RWPE2 (cell line): ENCODE measurements at places on chromosomes 11 and 22.

GRCh38 chr22:37792494-37792893 is 15.2 kb upstream of the GCAT start:
- no peak for DNase-seq

GRCh38 chr22:44363013-44363979 is 50.5 kb upstream of the SHISAL1 start:
- DNase-seq, result peak; percentile 93

- no peak for DNase-seq
These were observed 887.9 kb upstream of the TENM4 start for GRCh38 chr11:80328774-80329173.

DNA sequence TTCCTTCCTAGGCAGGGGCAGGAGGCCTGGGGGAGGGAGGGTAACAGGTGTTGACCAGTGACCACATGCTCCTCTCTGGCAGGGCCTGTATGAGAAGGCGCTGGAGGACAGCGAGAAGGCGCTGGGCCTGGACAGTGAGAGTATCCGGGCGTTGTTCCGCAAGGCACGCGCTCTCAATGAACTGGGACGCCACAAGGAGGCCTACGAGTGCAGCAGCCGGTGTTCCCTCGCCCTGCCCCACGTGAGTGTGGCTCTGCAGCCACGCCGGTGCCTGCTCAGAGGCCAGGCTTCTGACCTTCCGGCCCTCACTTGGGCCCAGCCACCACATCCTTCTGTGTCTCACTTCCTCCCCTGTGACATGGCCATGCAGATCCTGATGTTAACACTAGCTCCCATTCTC is 25.8 kb downstream of the ZC3H7B start:
- no peak for DNase-seq

- no peak for DNase-seq
These were observed 691.4 kb downstream of the BRD1 start for GRCh38 chr22:49136041-49136815.

DNA sequence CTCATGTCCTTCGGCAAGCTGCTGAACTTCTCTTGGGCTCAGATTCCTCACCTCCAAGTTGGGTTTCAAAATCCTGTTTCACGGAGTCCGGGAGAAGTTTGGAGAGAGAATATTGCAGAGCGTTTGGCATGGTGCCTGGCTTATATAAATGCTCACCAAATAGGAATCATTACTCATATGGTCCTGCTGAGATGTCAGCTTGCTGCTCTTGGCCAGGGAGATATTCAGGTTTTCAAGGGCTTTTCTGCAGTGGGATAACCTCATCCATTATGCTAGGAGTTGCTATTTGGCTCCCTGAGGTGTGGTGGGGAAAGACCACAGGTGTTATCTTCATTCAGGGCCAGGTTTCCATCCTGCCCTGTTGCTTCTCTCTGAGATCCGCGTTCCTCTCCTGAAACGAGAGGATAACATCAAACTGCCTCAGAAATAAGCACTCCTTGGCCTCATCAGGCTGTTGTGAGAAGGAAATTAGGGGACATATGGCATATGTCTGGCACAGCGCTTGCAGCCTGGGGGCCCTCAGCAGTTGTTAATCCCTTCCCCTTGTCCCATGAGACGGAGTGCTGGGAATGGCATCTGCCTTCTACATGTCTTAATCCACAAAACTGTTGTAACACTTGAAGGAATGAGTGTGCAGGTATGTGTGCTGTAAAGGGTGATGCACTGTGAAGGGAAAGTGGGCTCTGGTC is 29.9 kb upstream of the ACER3 start:
- no peak for DNase-seq

GRCh38 chr11:122593473-122594420 is 61.8 kb upstream of the UBASH3B start:
- DNase-seq, result no peak

- DNase-seq, result no peak
These were observed 114.6 kb upstream of the SESN3 start for GRCh38 chr11:95345651-95346050.

DNA sequence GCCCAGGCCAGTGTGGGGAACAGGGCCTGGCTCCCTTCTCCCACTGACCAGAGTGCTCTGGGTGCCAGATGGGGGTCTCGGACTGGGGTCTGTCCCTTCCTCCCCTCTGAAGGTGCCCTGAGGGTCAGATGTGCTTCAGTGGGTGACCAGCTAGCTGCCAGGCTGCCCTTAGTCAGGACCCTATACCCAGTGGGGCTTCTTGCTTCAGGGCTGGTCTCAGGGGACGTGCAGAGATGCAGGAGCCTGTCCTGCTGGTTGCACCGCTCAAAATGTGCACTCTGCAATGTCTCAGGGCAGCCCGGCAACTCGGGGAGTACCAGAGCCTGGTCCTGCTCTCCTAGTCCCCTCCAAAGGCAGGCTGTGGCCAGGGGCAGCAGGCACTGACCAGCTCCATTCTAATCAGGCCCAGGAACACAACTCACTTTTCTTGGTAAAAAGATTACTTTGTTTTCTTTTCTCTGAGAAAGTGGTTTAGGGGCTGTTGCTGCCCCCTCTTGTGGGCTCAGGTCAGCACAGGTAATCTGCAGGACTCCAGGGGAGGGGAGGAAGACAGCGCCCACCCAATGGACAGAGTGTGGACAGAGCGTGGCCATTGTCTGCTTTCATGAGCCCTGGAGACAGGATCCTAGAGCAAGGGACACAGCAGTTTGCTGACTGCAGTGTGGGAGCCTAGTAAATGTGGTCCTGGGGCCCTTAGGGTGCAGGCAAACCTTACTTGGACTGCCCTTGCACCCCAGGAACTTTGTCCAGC is 80.9 kb downstream of the MED15 start:
- DNase-seq, result peak; percentile 27

DNA sequence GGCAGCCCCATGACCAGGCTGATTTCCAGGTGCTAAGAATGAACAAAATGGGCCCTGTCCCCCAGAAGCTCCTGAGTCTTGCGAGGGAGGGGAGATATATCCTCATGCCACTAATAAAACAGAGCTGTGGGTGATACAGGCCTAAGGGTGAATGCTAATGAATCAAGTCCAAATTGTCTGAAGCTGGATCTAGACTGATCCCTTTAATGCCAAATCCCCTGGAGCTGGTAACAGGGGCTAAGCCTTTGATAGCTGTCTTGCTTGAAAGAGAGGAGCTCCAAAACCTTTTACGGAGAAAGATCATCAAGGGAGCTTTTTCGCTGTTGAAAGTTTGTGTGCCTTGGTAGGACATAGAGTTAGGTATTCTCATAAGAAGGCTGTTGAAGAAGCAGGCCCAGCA is 79.7 kb downstream of the PPFIBP2 start:
- no peak for DNase-seq

DNA sequence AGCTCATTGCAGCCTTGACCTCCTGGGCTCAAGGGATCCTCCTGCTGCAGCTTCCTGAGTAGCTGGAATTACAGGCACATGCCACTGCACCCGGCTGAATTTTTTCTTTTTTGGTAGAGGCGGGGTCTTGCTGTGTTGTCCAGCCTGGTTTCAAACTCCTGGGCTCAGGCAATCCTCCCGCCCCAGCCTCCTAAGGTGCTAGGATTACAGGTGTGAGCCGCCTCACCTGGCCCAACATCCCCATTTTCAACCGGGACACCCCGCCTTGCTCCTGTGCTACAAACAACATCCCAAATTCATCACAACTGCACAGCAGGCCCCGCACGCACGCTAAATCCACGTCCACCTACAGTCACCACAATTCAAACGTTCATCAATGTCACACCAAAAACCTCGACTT is 61.0 kb downstream of the ARFGAP3 start:
- DNase-seq, result no peak

- DNase-seq, result no peak
These were observed 75.9 kb downstream of the MN1 start for GRCh38 chr22:27725661-27726060.

DNA sequence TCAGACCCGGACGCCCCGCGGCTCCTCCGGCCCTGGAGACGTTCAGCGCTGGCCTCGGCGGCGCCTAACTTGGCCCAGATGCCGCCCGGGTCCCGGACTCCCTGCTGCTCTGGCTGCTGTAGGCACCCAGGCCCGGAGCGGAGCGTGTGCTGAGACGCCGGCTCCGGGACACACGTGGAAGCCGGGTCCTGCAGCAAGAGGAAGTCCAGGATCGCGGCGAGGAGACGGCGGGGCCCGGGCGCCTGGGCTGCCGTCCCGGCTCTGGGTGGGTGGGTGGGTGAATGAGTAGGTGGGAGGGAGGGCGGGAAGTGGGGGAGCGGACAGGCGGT is 223 bp downstream of the WT1 start:
- no peak for DNase-seq

DNA sequence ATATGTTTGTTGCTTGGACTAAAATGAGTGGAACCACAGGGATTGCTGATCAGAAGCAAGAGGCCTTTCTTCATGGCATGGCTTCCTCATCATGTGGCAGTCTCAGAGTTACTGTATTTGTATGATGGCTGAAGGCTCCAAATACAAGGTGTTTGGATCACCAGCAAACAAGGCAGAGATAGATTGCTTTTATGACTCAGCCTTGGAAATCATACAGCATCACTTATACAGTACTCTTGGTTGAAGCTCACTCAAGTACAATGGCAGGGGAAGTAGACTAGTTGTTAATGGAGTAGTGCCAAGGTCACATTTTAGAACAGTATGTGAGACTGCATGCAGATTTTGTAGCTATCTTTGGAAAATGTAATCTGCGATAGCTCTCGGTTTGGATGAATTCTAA is 16.6 kb downstream of the CAPRIN1 start:
- DNase-seq, result no peak

DNA sequence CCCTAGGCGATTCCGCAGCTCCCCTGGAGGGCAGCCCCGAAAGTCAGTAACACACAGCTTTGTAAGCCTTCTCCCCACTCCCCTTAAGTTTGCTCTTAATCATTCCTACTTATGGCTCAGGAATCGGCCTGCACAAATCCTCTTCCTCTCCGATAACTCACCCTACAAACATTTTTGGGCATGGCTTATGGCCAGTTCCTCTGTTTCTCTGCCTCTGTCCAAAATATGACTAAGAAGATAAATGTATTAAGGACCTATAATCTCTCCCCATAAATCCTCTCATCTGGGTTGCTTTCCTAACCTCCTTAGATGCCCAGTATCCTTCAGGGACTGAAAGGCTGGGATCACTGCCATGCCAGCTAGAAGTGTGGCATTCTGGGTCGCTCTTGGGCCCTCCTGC is 41.0 kb downstream of the PAMR1 start:
- DNase-seq, result no peak

DNA sequence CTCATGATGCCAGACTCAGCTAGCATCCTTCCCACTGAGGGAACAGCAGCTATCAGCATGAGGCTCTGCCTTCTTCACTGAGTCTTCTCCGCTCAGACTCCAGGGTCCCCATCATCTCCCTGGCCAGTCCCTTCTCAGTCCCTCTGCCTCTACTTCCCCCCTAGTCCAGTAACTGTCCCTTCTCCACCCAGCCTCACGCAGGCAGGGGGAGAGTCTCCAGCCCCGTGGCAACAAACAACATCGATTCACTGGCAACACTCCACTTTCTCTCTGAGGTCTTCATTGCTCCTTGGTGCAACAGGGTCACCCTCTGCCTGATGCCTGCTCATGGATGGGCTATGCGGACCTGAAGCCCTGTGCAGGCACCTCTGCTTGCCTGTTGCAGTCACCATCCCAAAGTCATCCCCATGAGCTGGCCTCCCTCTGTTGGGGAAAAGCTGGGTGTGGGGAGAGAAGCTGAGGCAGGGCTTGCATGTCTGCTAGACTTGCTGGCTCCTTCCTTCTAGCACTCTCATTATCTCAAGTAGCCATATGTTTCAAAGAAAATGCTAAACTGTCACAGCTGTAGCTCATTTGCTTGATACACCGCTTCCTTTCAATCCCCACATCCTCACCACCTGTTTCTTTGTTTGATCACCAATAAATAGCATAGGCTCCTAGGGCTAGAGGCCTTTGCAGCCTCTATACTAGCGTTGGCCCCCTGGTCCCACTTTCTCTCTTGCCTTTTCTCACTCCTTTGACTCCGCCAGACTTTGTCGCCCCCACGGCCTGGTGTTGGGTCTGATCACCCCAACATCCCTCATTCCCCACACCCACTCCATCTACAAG is 4.3 kb upstream of the BCR start:
- no peak for DNase-seq

DNA sequence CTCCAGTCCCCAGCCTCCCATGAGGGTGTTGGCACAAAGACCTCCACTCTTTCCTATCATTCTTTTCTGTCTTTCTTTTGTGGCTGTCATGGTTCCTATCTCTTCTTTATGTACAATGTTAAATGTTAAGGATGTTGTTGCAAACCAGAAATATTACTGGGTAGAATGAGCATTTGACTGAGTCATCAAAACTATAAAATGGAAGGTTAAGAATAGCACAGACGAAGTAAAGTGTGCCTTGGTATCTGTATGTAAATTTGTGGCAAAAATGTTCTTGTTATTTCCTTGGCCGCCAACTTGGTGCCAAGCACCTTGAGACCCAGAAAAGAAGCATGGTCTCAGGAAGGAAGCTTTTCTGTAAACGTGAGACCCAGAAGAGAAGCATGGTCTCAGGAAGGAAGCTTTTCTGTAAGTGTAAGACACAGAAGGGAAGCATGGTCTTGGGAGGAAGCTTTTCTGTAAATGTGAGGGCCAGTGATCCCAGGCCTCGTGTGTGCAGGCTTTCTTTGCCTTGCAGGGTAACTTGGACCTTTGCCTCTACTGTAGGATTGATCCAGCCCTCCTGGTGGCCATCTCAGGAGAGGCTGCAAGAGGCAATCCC is 6.7 kb upstream of the PKP3 start:
- DNase-seq, result no peak

DNA sequence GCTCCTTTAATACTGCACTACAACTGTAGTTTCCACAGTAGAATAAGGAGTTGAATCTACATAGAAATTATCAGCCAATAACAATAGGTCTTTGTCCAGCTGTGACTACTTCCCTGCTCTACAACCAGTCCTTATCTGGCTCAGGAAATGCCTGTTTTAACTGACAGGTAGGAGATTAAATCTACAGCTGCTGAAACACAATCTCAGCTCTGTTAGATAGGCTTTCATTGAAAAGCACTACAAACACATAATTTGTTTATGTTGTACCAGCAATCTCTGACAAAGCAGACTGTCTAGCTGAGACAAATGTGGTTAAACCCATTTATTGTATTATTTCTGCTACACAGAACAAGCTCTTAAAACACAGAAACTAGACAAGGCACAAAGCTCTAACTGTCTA is 230.0 kb downstream of the SOX6 start:
- DNase-seq, result no peak

- DNase-seq, result no peak
These were observed 2.3 kb downstream of the MRGPRE start for GRCh38 chr11:3229673-3230630.

DNA sequence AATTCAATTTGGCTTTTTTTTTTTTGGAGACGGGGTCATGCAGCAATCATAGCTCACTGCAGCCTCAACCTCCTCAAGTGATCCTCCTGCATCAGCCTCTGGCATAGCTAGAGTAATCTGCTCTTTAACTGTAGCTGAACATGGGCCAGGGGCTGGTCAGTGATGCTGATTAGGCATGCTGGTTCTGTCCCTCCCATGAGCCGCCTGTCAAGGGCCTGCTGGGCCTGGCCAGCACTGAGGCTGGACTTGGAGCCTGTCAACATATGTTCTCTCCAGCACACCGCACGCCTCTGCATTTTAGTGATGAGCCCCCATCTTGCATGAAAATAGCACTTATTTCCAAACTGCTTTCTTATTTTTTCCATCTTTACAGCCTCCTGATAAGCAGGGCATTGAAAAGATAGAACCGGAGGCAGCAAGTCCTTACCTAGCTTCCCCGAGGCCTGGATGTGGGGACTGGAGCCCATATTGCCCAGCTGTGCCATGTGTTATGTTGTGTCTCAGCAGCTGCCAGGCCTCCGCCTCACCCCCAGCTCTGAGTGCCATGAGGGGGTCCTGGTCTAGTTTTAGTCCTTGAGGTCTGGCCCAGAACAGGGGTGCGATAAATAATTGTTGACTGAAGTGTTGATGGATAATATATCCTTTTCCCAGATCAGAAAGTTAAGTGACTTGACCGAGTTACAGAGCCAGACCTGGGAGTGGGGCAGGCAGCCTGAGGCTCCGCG is 80.0 kb downstream of the CTTN start:
- DNase-seq, result no peak
